ENCODE measurements at places on chromosomes 7 and 10. TPM values are rescaled to one million over a fixed set of nuclear protein-coding genes. Genes with fewer than 3 reads are reported as not detected.

Gene SAMD9L
- total RNA-seq: 14.1 TPM

Gene CYP2C19
- not detected for total RNA-seq

Gene GRID1
- total RNA-seq: 0.46 TPM

Gene PTF1A
- not detected for total RNA-seq

Gene LRRN3
- total RNA-seq: 7.4 TPM

Gene ZNF800
- total RNA-seq: 11.3 TPM

Gene MKLN1
- total RNA-seq: 43.2 TPM

Gene PNLIPRP2
- not detected for total RNA-seq
